Activated CD4-positive, alpha-beta T cell treated with anti-CD3 and anti-CD28 coated beads, Interleukin-2, amount 10 ng/mL, durations not matched to agents 7 days and 5 days (primary cell): ENCODE measurements at places on chromosomes 11 and 22.

DNA sequence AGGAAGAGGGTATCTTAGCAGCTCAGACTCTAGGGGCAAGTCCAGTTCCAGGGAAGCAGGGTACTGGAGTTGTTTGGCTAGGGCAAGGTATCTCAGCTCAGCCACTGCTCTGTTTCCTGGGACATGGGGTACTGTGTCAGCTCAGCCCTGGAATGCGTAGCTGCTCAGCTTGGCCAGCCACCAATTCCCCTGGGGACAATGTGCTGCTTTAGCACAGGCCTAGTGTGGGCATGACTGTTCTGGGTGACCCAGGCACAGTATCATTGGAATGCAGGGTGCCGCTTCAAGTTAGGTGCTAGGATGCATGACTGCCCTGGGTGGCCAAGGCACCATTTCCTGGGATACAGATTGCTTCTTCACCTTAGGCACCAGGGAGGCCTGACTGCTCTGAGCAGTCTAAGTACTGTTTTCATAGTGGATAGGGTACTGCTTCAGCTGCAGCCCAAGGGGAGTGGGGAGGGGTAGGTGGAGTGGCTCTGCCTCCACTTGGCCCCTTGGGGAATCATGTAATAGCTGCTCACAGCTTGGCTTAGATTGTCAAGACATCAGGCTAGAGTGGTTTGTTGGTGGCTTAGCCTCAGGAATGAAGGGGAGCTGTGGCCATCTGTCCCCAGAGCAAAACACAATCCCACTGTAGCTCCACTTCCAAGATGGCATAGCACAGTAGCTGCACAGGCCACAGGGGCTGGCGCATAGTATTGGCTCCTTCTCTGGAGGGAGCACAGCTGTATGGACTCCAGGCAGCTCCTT is 36.0 kb downstream of the MADD start:
- no peak for DNase-seq

GRCh38 chr11:10502770-10503169 is 38.2 kb downstream of the RNF141 start:
- no peak for DNase-seq

DNA sequence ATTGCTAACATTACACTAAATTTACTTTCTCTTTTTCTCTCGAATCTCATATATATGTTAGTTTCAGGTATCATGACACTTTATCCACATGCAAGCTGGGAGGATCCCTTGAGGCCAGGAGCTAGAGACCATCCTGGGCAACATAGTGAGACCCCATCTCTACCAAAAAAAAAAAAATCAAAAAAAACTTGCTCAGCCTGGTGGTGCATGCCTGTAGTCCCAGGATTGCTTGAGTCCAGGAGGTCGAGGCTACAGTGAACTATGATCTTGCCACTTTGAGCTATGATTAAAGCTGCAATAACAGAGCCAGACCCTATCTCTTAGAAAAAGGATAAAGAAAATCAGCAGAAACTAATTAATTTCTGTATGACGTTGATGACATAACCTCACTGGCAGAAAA is 3.7 kb upstream of the UPK3A start:
- DNase-seq = no peak

DNA sequence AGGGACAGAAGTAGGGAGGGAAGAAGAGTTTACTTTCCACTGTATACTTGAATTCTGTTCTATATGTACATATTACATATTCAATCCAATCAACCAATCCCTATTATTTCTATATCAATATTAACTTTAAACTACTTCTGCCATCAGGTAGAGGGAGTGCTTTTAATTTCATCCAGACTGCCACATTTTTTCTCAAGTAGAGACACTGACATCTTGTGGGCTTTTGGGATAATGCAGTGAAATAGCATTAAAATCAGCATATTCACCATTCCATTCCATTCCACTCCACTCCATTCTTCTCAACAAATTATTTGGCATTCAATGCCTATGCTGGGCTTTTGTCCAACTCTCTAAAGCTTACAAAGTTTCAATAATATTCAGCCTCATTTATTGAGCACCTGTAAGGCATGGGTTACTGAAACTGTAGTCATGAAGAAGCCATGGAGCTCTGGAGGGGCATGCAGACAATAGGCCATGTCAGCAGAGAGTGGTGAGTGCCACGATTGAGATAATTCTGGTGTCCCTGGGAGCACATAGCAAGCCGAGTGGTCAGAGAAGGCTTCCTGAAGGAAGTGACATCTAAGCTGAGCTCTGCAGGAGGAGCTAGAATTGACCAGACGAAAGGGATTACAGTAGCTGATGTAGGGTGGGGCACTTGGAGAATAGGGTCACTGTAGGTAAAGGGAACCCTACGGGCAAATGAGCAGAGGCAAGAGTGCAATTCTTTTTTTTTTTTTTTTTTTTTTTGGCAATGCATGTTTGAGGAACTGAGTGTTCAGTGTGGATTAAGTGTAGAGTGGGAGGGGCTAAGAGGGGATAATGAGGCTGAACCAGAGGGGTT is 12.8 kb upstream of the CLPB start:
- peak; percentile 31 for DNase-seq

GRCh38 chr11:13962562-13963168 is at the start of gene SPON1:
TSS of gene SPON1 (plus strand) at chr11:13962723. CDS start at chr11:13962905, 182 bp downstream.
- DNase-seq = peak; percentile 44
